CD8-positive, alpha-beta memory T cell (primary cell): ENCODE measurements at places on chromosomes 13 and 19. TPM values are rescaled to one million over a fixed set of nuclear protein-coding genes. Genes with fewer than 3 reads are reported as not detected.

CFAP97D2 gene
- total RNA-seq, result not detected

PSG4 gene
- not detected for total RNA-seq

TMEM150B gene
- 0.53 TPM for total RNA-seq

CEACAM8 gene
- not detected for total RNA-seq

ZNF708 gene
- total RNA-seq, result 13.3 TPM

TMIGD2 gene
- 5.9 TPM for total RNA-seq

MIR17HG gene
- 21.5 TPM for total RNA-seq

ITGBL1 gene
- not detected for total RNA-seq

IGFL3 gene
- total RNA-seq, result not detected

MRI1 gene
- total RNA-seq, result 42.4 TPM

BICRA gene
- total RNA-seq, result 13.9 TPM

DIRAS1 gene
- total RNA-seq, result 0.18 TPM

RYR1 gene
- 3.3 TPM for total RNA-seq

ZNF865 gene
- 15.3 TPM for total RNA-seq

EFNA2 gene
- not detected for total RNA-seq

PTGER1 gene
- total RNA-seq, result not detected

CPAMD8 gene
- total RNA-seq, result 0.18 TPM

NDUFA3 gene
- total RNA-seq, result 124 TPM

FCER2 gene
- total RNA-seq, result 0.96 TPM

ZNF610 gene
- total RNA-seq, result 0.91 TPM

IGSF23 gene
- total RNA-seq, result not detected

ZNF285 gene
- 0.64 TPM for total RNA-seq

FFAR2 gene
- not detected for total RNA-seq

HCST gene
- total RNA-seq, result 60.1 TPM

IRF2BP1 gene
- 17.9 TPM for total RNA-seq

PNPLA6 gene
- total RNA-seq, result 117 TPM

PRR19 gene
- 1.0 TPM for total RNA-seq

PRPF31 gene
- total RNA-seq, result 132 TPM

CGB2 gene
- not detected for total RNA-seq

C3 gene
- 1.7 TPM for total RNA-seq

F2RL3 gene
- total RNA-seq, result not detected

GPR12 gene
- not detected for total RNA-seq

OLFM2 gene
- 0.90 TPM for total RNA-seq

SYNGR4 gene
- not detected for total RNA-seq

DOCK9 gene
- 38.9 TPM for total RNA-seq

VSTM1 gene
- total RNA-seq, result not detected

ZSWIM4 gene
- 4.4 TPM for total RNA-seq

FGF21 gene
- total RNA-seq, result not detected

ZNF428 gene
- total RNA-seq, result 23.6 TPM

ELSPBP1 gene
- total RNA-seq, result not detected

MISP3 gene
- total RNA-seq, result 1.2 TPM

CACNA1A gene
- total RNA-seq, result 0.20 TPM

CADM4 gene
- total RNA-seq, result 0.24 TPM
